Peyer's patch (tissue), 4 donors: ENCODE measurements at places on chromosomes 11 and 22. TPM values are rescaled to one million over a fixed set of nuclear protein-coding genes. Genes with fewer than 3 reads are reported as not detected.

RAB3IL1 gene
- total RNA-seq, result 4.4 TPM

KCNK7 gene
- 2.5 TPM for total RNA-seq

MOGAT2 gene
- 466 TPM for total RNA-seq

OR51I1 gene
- total RNA-seq, result not detected

UPK3A gene
- total RNA-seq, result not detected

CYP2D6 gene
- total RNA-seq, result 85.1 TPM

SDHAF2 gene
- total RNA-seq, result 77.0 TPM

IL17REL gene
- total RNA-seq, result not detected

MRGPRX3 gene
- not detected for total RNA-seq

PRG2 gene
- total RNA-seq, result not detected

SGSM1 gene
- 1.4 TPM for total RNA-seq

TUB gene
- 11.6 TPM for total RNA-seq

SCGB1C1 gene
- not detected for total RNA-seq

MS4A1 gene
- not detected for total RNA-seq

APOBEC3H gene
- total RNA-seq, result not detected

NPAS4 gene
- not detected for total RNA-seq

CFAP300 gene
- 0.54 TPM for total RNA-seq

RIMBP3C gene
- total RNA-seq, result not detected

KDM4D gene
- total RNA-seq, result not detected

RASSF10 gene
- total RNA-seq, result 3.9 TPM

FAM180B gene
- total RNA-seq, result not detected

KIF18A gene
- 1.3 TPM for total RNA-seq

FAM227A gene
- total RNA-seq, result not detected

CRYBA4 gene
- total RNA-seq, result not detected

SCT gene
- not detected for total RNA-seq

CASP5 gene
- total RNA-seq, result 15.7 TPM

SLC22A8 gene
- total RNA-seq, result not detected

KCNJ1 gene
- not detected for total RNA-seq

ASCL2 gene
- 8.3 TPM for total RNA-seq

GGT5 gene
- total RNA-seq, result 8.9 TPM

OR2AG2 gene
- total RNA-seq, result 1.2 TPM

GSTT2 gene
- total RNA-seq, result not detected

PHOX2A gene
- total RNA-seq, result not detected

POLR2F gene
- total RNA-seq, result 52.4 TPM

KRTAP5-7 gene
- total RNA-seq, result not detected

ENTHD1 gene
- not detected for total RNA-seq

C11orf91 gene
- total RNA-seq, result not detected

IGLL1 gene
- total RNA-seq, result not detected

CD3D gene
- total RNA-seq, result 26.6 TPM

MISFA gene
- total RNA-seq, result not detected

C11orf86 gene
- total RNA-seq, result 439 TPM

CCDC73 gene
- total RNA-seq, result not detected

CCDC179 gene
- not detected for total RNA-seq

NXPE1 gene
- total RNA-seq, result 22.4 TPM

ATXN10 gene
- 56.3 TPM for total RNA-seq

HYLS1 gene
- not detected for total RNA-seq

SLC22A25 gene
- not detected for total RNA-seq

MS4A14 gene
- total RNA-seq, result 0.57 TPM

OR51V1 gene
- total RNA-seq, result not detected

BACE1 gene
- 7.4 TPM for total RNA-seq

KRTAP5-8 gene
- total RNA-seq, result 5.8 TPM

NXPE2 gene
- total RNA-seq, result 9.9 TPM
